ENCODE measurements at places on chromosomes 4 and X.

GRCh38 chr4:184399512-184399908, 74.8 kb downstream of the IRF2 start:
- no peak for DNase-seq

DNA sequence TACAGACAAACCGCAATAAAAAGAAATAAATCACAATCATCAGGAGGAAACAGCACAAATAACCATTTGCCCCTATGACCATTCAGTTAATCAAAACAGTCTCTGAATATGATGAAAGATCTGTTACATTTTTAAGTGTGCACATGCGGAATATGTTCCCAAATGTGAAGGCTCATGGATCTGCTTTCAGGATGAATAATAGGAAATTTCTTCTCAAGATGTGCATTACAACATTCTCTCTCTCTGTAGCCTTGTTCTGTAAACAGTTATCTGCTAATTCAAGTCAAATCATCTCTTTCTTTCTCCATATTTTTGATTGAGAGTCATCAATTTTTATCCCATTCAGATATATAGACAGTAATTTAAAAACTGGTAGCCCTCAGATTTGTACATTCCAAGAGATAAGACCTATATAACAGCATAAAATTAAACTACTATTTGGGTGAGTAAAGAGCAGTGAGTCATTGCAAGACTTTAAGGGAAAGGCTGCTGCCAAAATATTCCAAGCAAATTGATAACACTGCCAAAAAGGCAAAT, 433.9 kb upstream of the ATOH1 start:
- DNase-seq: no peak

DNA sequence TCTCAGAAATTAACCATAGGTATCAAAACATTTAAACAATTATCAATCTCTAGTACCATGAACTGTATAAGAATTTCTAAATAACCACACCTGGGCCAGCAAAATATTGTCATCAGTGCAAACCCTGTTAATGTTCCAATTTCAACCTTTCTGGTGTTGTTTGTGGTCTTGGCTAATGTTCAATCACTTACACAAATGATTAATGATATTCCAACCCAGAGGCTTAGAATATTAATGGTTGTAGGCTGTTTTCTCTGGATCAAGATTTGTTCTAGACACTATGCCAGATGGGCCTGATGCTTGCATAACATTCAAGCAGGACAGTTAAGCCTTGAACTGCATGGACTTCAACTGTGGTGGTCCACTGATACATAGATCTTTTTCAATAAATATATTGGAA, 69.1 kb downstream of the HS3ST1 start:
- no peak for DNase-seq

DNA sequence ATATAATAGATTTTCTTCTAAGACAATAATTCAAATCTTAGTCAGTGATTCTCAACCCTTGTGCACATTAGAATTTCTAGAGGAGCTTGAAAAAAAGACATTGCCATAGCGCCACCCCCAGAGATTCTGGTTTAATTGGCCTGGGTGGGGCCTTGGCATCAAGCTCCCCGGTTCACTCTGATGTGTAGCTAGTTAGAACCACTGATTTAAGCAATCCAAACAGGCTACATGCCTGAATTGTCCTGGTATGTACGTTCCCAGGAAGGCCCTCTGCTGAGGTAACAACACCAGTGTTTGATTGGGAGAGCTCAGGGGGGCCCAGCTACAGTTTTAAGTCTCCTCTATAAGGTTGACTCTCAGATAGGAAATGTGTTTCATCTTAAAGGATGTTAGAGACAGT, 1.3 kb upstream of the ATP10D start:
- DNase-seq: peak; percentile 4

- DNase-seq: no peak
Observed at GRCh38 chr4:20368926-20369325, 117.2 kb downstream of the SLIT2 start.

DNA sequence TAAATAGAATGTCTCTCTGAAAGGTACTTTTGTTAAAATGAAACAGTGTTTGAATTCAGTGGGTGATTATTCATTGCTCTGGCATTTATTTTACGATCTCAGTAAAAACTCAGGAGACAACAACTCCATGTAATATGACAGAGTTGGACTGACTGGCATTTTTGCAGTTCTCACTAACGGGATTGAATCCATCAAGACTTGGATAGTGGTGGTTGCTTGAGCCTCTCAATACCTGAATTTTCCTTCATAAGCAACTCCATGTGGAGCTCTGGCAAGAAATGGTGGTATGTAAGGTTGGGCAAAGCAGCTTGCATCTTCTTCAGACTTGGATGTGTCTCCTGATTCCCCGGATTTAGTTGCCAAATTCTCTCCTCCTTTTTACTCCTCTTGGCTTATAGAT, 72.7 kb downstream of the FRMPD4 start:
- no peak for DNase-seq

Measured in germinal center (tissue), 1 donor.